Psoas muscle (tissue), 8 donors: ENCODE measurements at places on chromosomes 12 and 14. TPM values are rescaled to one million over a fixed set of nuclear protein-coding genes. Genes with fewer than 3 reads are reported as not detected.

SLC6A15 gene
- 0.08 TPM for polyA plus RNA-seq

TAS2R7 gene
- polyA plus RNA-seq: not detected

SLIRP gene
- 486 TPM for polyA plus RNA-seq

ANHX gene
- not detected for polyA plus RNA-seq

LRRK2 gene
- polyA plus RNA-seq: 3.7 TPM

ATN1 gene
- polyA plus RNA-seq: 33.7 TPM

RPGRIP1 gene
- not detected for polyA plus RNA-seq

HOXC10 gene
- polyA plus RNA-seq: 43.4 TPM

RNASE3 gene
- 0.51 TPM for polyA plus RNA-seq

ACVRL1 gene
- 22.8 TPM for polyA plus RNA-seq

RAB15 gene
- 3.1 TPM for polyA plus RNA-seq

MYF6 gene
- 1,026 TPM for polyA plus RNA-seq

SLC16A7 gene
- 1.5 TPM for polyA plus RNA-seq

KRT77 gene
- 0.04 TPM for polyA plus RNA-seq

SRGAP1 gene
- polyA plus RNA-seq: 0.23 TPM

CEP128 gene
- 0.79 TPM for polyA plus RNA-seq

GUCY2C gene
- polyA plus RNA-seq: not detected

LGMN gene
- polyA plus RNA-seq: 37.1 TPM

NAV3 gene
- 0.47 TPM for polyA plus RNA-seq

ADAM20 gene
- polyA plus RNA-seq: 0.07 TPM

KRT74 gene
- polyA plus RNA-seq: not detected

RERGL gene
- polyA plus RNA-seq: 5.8 TPM

NTN4 gene
- 3.8 TPM for polyA plus RNA-seq

IRAK4 gene
- polyA plus RNA-seq: 2.9 TPM

LBHD2 gene
- polyA plus RNA-seq: not detected

SSTR1 gene
- 0.21 TPM for polyA plus RNA-seq

CLEC9A gene
- polyA plus RNA-seq: not detected

APOLD1 gene
- polyA plus RNA-seq: 17.0 TPM

LARP4 gene
- 21.2 TPM for polyA plus RNA-seq

COCH gene
- 0.35 TPM for polyA plus RNA-seq

LRIG3 gene
- polyA plus RNA-seq: 1.4 TPM

EEA1 gene
- 4.1 TPM for polyA plus RNA-seq

GPX2 gene
- 0.04 TPM for polyA plus RNA-seq

SENP1 gene
- 6.2 TPM for polyA plus RNA-seq

REM2 gene
- 0.05 TPM for polyA plus RNA-seq

SLC17A8 gene
- not detected for polyA plus RNA-seq

TAS2R42 gene
- not detected for polyA plus RNA-seq

C12orf50 gene
- not detected for polyA plus RNA-seq

ADAM21 gene
- 0.21 TPM for polyA plus RNA-seq

GPR132 gene
- polyA plus RNA-seq: 0.08 TPM

EPS8 gene
- 13.4 TPM for polyA plus RNA-seq

CAPZA3 gene
- polyA plus RNA-seq: not detected
